ENCODE measurements at places on chromosomes 3 and 15.

- DNase-seq: no peak
Measured at GRCh38 chr15:101062471-101063171, 143.5 kb downstream of the LRRK1 start.

DNA sequence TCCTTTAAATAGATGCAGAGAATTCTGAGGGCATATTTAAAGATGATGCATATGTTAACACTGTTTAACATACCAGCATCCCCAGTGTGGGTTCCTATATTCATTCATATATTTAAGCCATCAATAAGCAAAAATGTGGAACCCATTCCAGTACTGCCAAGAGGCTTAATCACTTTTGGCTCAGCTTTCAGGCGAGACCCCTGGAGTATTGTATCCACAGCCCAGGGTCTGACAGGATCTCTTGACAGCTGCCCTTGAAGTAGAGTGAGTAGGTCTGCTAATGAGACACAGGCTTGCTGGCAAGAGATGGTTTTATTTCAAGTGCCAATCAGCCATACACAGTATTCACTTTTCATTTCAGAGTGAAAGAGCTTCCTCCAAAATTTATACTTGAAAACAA, 367.3 kb downstream of the OCA2 start:
- no peak for DNase-seq

DNA sequence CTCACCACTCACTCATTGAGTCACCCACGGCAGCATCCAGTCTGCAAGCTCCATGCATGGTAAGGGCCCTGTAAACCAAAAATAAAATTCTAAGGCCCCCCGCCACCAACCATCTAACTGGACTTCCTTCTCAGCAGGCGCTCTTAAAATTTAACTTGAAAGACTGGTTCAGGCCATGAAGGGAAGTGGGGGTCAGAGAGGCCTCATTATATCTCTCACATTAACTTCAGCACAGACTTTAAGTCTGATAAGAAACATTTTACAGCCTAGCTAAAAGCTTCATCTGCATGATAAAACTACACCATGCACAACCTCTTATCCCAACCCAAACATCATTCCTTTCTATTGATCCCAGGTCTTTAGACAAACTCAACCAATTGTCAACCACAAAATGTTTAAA, 38.5 kb downstream of the FBLN2 start:
- DNase-seq: no peak

DNA sequence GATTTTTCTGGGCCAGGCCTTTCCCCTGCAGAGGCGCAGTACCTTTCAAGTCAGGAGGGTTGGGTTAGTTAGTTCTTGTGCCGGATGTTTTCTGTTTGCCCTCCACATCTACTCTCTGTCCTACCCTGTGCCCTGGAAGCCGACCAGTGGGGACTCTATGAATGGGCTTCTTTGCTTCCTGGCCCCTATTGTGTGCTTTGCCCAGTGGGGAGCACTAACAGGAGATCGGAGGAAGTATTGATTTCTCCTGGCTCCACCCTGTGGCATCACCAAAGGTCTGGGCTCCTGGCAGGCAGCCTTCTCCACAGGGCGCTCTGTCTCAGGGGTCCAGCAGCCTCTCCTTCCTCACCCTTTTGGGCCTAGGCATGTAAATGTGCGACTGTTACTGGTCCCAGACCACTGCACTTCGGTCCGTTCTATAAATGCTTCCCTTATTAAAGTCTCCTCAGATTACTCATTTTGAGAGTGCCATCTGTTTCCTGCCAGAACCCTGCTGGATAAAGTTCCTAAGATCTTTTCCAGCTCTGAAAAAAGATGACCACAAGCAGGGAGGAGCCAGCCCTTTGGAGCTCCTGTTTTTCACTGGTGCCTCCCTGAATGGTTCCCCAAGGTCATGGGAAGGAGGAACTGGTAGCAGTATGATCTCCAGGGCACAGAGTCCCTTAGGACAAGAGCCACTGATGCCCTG, 44.5 kb downstream of the CTDSPL start:
- no peak for DNase-seq

DNA sequence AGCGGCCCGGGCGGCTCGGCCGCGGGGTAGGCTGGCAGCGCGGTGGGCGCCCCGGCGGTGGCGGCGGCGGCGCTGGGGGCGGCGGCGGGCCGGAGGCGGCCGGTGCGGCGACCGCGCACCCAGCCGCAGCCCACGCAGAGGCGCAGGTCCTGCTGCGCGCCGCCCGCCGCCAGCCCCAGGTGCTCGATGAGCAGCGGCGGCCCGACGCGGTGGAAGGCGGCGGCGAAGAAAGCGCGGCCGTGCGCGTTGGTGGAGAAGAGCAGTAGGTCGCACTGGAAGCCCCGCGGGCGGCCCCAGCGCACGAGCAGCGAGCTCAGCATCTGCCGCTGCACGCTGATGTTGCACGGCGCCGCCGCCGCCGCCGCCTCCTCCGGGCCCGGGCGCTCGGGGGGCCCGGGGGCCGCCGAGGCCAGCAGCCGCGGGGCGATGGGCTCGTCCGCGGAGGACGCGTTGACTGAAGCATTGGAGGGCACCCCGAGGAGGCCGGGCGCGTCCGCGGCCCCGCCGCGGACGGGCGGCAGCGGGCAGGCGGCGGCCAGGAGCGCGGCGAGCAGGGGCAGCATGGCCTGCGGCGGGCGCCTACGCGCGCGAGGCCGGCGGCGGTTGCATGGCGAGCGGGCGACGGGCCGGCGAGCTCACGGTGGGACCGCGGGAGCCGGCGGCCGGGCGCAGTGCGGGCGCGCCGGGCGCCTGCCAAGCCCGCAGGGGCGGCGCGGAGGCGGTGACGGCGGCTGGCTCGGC, 452 bp downstream of the TMEM158 start:
- peak; percentile 60 for DNase-seq

DNA sequence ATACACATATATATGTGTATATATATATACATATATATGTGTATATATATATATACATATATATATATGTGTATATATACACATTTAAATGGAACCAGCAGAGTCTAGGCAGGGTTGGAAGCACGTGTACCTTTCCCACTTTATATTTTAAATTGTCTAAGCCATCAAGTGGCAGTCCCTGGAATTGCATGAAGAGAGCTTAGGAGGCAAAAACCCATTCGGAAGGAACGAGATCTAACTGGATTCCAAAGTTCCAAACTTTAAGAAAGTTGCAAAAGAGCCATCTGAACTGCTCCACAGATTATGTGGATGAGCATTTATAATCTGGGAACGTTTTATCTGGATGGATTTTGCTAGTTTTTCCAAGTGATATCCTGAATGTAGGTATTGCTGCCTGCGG, 186.5 kb downstream of the FOXP1 start:
- DNase-seq: peak; percentile 22

GRCh38 chr15:69991551-69991980, 106.2 kb downstream of the TLE3 start:
- DNase-seq: no peak

- no peak for DNase-seq
Measured at GRCh38 chr3:25088284-25088683, 339.8 kb upstream of the RARB start.

- peak; percentile 76 for DNase-seq
Measured at GRCh38 chr3:180909369-180910127, 2.9 kb upstream of the FXR1 start.

- DNase-seq: no peak
Measured at GRCh38 chr3:185549651-185550111, 2.7 kb downstream of the LIPH start.

DNA sequence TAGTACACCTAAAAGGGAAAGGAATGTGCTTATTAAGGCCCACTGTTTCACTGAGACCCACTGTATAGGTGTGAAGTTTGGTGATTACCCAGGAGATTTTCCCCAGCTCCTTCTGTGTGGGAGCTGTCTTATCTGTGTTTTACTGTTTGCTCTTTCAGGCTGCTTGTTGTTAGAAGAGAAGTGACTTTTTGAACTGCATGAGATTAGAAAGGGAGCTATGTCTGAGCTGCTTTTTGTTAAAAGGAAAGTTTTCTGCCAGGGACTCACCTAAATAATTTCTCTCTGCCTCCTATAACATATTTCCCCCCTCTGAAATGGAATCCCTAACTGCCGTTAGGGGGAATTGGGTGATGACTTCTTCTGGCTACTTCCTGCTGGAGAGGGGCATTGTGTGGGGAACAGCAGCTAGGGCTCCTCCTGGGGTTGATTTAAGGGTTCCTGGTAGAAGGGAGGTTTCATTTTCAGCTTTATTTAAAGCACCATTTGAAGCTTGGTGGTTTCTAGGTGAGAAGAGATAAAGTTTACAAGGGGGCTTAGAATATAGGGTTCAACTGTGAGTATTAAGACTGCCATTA, 77.1 kb upstream of the ATP11B start:
- DNase-seq: peak; percentile 37

- DNase-seq: no peak
Measured at GRCh38 chr15:60573936-60574335, 95.0 kb upstream of the ICE2 start.

DNA sequence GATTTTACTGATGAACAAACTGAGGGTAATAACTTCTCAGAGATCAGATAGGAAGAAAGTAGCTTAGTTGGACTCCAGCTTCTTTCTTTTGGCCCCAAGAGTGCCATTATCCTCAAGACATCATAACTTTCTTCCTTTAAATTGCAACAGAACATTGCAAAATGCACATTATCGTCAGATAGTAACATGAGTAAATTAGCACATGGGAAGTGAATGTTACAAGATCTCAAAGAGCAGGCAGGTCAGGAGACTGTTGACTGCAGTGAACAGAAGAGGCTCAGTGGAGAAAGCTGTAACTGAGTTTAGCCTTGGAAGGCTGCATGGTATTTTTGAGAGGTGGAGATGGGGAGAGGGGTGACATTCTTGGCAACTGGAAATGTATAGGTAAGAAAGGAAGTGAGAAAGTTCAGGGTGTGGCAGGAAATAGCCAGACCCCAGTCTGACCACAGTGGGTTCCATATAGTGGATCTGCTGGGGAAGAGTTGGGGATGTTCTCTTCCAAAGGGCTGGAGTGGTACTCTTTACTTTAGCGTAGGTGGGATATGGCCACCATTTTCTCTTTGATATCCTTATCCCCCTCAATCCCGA, 307.7 kb downstream of the RPLP1 start:
- DNase-seq: peak; percentile 47

- DNase-seq: no peak
Measured at GRCh38 chr3:100548053-100548452, 55.6 kb downstream of the TMEM45A start.

- DNase-seq: no peak
Measured at GRCh38 chr3:46965151-46965550, 11.4 kb downstream of the CCDC12 start.

DNA sequence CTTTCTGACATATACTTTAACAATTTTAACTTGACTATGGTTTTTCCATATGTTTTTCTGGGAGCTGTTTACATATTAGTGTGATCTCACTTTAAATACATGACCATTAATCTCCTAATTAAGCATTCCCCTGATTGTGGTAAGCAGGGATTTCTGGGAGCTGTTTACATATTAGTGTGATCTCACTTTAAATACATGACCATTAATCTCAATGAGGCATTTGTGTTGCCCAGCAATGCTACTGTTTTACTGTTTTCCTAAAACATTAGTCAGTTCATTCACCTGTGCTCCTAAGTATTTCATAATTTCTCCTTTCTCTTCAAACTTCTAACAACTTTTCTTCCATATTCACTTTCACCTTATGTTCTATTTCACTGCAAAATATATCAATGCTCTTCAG, 3.6 kb upstream of the GRAMD1C start:
- no peak for DNase-seq

DNA sequence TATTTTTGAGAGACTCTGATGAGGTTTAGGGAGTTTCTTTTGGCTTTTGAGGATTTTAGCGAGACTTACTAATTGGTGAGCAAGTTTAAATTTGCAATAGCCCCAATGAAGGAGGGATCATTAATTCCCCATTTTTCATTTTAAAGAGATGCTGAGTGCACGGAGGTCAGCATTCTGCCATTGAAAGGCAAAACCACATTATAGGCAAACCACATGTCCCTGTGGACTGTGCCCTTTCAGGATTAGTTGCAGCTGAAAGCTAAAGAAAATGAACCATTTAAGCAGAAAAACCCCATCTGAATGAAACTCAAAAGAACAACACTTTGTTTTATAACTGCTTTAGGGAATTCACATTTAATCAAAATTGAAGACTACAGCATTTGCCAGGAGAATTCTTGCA, 246.5 kb downstream of the PDZRN3 start:
- no peak for DNase-seq

DNA sequence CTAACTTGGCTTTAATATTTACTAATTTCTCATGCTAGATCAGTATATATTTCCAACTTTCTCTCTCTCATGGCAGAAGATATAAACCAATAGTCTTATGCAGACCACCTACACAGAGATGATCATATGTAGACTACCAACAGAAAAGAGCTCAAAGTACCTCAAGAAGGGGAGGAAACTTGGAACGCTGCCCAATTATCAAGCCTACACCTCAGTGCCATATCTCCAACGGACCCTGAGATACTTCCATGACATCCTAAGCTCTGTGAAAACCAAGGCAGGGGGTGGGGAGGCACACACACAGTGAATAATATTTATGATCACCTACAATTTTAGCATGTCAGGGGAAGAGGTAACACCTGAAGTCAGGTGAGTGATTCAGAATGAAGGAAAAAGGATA, 100.6 kb downstream of the STAG1 start:
- no peak for DNase-seq

GRCh38 chr3:142997330-142997729, 4.0 kb upstream of the U2SURP start:
- DNase-seq: no peak

DNA sequence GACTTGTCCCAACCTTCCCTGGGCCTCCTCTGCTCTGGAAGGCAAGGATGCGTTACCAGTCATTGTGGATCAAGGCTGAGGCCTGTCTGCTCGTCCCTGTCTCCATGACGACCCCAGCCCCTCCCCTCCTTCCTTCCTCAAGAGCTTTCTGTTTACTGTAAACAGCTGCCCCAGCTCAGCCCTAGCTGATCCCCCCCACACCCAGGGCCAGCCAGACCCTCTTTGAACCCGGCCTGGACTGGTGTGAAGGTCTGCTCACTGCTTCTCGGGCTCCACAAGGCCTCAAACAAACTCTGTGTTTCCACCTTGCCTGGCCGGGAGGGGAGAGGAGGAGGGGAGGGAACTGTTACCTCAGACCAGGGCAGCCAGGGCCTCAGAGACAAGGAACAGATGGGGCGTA, 16.9 kb downstream of the VPS18 start:
- DNase-seq: no peak

- DNase-seq: no peak
Measured at GRCh38 chr3:25297667-25298585, 130.1 kb upstream of the RARB start.

- DNase-seq: no peak
Measured at GRCh38 chr3:179189759-179190158, 41.6 kb downstream of the PIK3CA start.

DNA sequence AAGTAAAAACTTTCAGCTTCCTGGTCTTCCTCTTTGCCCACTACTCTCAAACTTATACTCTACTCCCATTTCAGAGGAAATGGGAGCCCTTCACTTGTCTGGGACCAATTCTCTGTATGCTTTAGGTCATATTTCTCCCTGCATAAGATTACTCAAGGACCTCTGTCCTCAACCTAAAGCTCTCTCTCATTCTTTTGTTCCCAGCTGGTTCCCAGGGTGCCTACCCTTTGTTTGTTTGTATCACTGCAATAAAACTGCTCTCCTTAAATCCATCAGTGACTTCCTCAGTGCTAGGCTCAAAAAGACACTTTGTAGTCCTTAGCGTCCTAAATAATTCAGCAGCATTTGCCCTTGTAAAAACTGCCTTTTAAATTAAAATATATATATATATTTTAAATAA, 2.9 kb downstream of the NGRN start:
- DNase-seq: no peak

Data from RPMI8226 (cell line).